ENCODE measurements at places on chromosomes 16 and 17.

DNA sequence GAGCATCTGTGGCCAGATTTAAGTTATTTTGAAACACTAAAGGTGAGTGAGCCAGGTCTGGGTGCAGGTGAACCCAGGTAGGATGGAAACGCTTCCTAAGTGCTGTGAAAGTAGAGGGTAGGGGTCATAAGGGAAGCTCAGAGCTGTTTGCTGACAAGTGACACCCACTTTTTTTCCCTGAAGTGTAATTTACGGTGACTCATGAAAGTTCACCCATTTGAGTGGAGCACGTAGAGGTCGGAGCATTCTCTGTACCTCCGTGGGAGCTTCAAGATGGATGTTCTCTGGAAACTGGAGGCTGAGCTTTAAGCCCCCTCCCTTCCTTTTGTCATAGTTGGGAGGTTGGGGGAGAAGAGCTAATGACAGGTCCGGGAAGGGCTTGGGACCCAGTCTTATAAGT is 44.3 kb downstream of the MPRIP start:
- DNase-seq, result no peak

- no peak for DNase-seq
These were observed 21.8 kb upstream of the PRM1 start for GRCh38 chr16:11302977-11303376.

GRCh38 chr17:34485999-34486398 is 93.4 kb upstream of the TMEM132E start:
- DNase-seq, result no peak

DNA sequence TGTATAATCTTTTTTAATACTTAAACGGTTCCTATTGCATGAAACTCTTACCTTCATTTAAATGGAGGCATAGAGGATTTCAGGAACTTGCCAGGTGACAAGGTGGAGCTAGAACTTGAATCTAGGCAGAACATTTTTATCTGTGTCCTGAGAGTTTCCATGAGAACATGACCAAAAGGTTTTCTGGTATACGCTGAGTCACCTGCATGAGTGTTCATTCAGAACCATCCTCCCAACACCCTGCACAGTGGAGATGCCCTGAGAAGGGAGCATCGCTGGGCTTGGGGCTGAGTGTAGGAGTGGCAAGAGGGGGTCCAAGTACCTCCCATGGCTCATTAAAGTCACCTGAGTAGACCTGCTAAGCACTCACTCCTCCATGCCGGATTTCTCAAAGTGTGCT is 169.7 kb upstream of the CACNG5 start:
- no peak for DNase-seq

GRCh38 chr17:28717578-28718332 is at the start of gene RAB34:
Gene RAB34 (minus strand): TSS chr17:28717868. CDS start chr17:28717266, 602 bp downstream.
- no peak for DNase-seq

GRCh38 chr16:80946481-80946880 is 60.2 kb downstream of the CMC2 start:
- no peak for DNase-seq

DNA sequence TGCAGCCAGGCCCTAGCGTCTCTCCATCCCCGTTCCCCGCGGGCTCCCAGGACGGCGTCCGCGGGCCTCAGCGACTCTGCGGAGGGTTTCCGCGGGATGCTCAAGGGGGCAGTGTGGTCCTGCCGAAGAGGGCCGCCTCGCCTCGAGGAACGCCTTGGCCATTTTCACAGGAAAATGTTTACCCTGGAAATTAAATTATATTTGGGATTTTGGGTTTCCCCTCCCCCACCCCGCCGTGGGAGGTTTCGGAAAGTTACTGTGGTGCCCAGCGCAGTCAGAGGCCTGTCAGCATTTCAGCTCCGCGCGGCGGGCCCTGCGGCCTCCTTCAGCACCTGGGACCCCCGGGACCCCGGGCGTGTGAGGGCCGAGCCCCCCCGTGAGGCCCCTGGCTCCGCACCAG is 94.5 kb downstream of the PCTP start:
- DNase-seq, result no peak

DNA sequence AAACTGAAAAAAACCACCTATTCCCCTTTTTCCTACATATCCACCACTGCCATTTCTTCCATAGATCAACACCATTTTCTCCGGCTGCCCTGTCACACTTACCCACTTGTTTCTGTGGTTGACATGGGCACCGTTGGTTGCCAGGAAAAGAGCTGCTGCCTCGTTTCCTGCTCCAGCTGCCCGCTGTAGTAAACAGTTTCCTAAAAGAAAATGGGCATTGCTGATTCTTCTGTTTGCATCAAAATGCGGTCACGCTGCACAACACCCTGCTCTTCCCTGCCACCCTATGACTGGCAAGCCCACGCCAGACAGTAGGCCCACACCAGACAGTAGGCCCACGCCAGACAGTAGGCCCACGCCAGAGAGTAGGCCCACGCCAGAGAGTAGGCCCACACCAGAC is 46.3 kb downstream of the CYB5D2 start:
- DNase-seq, result no peak

DNA sequence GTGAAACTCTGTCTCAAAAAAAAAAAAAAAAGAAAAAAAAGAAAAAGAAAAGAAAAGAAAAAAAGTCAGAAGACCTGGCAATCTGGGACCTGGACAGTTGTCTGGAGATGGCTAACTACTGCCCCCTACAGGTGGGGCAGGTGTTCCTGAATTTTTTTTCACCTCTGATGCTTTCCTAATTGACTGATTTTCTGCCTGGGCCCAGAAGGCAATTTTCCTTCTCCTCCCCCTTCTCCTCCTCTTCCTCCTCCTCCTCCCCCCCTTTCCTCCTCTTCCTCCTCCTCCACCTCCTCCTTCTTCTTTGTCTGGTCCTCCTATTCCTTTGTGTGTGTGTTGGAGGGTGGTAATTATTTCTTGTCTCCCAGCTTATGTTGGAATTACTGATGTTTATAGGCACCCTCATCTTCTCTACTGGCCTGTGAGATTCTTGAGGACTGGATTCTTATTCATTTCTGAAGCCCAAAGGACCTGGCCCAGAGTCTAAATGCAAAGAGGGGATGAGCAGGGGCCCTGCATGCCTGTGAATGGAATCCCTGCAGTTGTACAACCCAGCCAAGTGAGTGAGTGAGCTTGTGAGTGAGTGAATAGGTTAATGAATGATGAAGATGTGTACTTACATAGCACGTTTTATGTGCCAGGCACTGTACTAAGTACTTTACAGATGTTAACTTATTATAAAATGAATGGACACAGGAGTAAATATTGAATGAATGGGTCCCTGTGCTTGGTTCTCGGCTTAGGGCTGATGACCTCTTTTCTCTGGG is 26.9 kb downstream of the IRX5 start:
- no peak for DNase-seq

DNA sequence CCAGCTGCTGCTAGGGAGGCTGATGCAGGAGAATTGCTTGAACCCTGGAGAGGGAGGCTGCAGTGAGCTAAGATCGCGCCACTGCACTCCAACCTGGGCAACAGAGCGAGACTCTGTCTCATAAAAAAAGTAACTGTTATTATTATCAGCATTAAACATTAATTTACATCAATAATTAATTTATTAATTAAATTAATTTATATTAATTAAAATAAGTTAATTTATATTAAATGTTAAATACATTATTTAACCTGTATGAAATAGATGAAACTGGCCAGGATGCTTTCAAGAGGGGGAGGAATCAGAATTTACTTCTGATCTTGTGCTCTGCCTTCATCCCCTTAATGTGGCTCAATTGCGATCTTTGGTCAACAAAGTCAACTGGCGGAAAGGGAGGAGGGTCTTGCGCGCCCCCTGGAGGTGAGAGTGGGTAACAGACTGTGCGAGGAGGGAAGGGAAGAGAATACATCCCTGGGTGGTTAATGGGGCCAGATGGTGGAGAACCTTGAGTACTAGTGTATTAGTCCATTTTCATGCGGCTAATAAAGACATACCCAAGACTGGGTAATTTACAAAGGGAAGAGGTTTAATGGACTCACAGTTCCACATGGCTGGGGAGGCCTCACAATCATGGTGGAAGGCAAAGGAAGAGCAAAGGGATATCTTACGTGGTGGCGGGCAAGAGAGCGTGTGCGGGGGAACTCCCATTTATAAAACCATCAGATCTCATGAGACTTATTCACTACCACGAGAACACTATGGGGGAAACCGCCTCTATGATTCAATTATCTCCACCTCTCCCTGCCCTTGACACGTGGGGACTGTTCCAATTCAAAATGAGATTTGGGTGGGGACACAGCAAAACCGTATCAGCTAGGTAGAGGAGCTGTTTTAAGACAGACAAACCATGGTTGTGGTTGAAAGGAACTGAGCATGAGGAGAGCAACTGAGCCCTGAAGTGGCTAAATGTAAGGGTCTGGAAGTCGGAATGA is 15.7 kb upstream of the CPPED1 start:
- DNase-seq, result peak; percentile 58
